ENCODE measurements at places on chromosomes 3 and 15.
A peak's percentile ranks its signal among the peaks of the same experiment; 100 is the strongest.

GRCh38 chr3:72346526-72346926 lies 501.7 kb downstream of the SHQ1 start:
- DNase-seq = no peak

- no peak for DNase-seq
Measured at GRCh38 chr3:184380185-184380626, 352 bp downstream of the CHRD start.

DNA sequence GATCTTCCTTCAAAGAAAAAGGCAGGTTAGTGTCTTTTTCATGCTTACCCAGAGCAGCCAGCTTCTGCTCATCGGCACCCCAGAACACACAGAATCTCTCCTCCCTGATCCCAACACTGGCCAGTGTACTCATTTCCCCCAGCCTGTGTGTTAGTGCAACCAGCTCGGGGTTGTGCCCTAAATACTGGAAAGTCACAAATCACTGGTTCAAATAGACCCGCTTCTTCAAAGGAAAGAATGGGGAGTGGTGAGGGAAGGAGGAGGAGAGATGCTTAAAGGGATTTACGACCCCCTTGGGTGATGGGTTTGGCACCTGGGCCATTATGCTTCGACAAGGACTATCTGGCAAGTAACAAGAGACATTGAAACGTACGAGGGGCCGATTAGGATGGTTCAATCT lies 114.0 kb downstream of the FOXB1 start:
- DNase-seq = no peak

GRCh38 chr15:40252141-40252437 lies 13.2 kb downstream of the PAK6 start:
- DNase-seq = no peak

GRCh38 chr3:80434366-80434765 lies 666.6 kb upstream of the ROBO1 start:
- DNase-seq = no peak

- DNase-seq = no peak
Measured at GRCh38 chr15:60531801-60532200, 52.9 kb upstream of the ICE2 start.

DNA sequence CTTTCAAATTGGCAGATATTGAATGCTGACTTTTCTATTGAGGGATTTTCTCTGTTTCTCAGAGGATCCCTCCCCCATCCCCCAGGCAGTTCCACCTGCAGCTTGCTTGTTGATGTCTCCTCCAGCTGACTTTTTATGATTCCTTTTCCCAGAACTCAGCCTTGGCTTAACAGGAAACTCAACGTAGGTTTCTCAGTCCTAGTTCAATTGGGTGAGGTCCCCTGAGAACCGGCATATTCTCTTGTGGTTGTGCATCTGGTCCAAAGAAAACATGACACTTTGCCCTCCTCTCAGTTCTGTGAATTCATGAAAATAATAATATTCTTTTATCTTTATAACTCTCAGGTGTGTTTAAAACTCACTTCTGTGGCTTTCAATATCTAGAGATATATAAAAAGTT lies 1222.1 kb downstream of the OTOL1 start:
- DNase-seq = no peak

DNA sequence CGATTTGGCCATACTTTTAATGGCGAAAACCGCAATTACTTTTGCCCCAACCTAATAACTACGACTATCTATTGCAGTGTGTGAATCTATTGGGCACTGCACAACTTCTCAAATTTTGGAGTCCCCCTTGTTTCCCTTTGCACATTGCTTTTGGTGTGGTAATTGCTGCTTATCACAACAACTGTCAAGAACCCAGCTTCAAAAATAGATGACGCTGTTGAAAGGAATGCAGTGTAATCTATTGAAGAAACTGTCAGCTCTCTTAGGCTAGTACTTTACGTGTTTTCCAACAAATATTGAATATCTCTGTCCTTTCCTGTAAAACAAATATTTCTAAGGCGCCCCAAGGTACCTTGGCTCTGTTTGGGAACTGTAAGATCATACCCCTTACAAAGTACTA lies 222.8 kb upstream of the UBE2E2 start:
- no peak for DNase-seq

GRCh38 chr3:69915726-69916125 lies 83.8 kb upstream of the SAMMSON start:
- DNase-seq = no peak

GRCh38 chr3:13866041-13866965 lies 13.6 kb downstream of the WNT7A start:
- no peak for DNase-seq

- no peak for DNase-seq
Measured at GRCh38 chr3:153052096-153052460, 109.9 kb upstream of the RAP2B start.

- DNase-seq = no peak
Measured at GRCh38 chr3:141405025-141405424, 36.7 kb downstream of the ZBTB38 start.

DNA sequence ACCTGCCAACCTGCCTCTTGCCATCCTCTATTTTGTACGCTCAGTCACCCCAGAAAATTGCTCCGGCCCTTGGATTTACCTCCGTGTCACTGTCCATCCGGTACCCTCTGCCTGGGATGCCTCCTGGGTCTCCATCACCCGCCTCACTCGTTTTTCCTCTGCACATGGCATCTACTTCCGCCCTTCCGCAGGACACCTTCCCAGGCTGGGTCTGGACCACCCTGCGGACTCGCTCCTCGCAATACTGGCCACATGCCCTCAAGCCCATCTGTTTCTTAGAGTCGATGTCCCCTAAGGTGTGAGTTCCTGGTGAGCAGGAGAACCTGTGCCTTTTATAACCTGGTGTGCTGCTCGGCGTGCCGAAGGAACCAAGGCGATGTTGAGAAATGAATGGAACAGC lies 58.5 kb downstream of the APBA2 start:
- DNase-seq = no peak

DNA sequence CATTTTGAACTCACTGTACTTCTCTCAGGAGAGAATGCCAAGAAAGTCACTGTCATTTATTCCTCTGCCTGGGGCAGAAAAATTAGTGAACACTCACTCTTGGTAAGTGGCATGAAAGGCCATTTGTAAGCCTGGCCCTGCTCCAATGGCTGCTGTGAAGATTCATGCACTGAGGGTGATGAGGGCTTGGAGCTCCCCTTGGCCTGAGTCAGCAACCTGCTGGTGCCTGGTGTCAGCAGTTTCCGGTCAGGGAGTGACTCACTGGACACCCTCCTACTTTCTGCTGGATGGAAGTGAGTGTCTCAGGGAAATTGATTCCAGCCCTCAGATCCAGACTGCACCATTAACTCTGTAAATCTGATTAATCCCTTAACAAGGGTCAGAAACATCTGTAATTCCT lies 37.6 kb downstream of the TRA2B start:
- DNase-seq = no peak

- DNase-seq = no peak
Measured at GRCh38 chr3:181493423-181493822, 218.3 kb upstream of the SOX2 start.

- peak; percentile 46 for DNase-seq
Measured at GRCh38 chr3:167882057-167882667, 146.6 kb downstream of the SERPINI1 start.

- no peak for DNase-seq
Measured at GRCh38 chr3:69353503-69353902, 32.4 kb downstream of the FRMD4B start.

- DNase-seq = no peak
Measured at GRCh38 chr3:58010562-58010961, 2.3 kb downstream of the FLNB start.

DNA sequence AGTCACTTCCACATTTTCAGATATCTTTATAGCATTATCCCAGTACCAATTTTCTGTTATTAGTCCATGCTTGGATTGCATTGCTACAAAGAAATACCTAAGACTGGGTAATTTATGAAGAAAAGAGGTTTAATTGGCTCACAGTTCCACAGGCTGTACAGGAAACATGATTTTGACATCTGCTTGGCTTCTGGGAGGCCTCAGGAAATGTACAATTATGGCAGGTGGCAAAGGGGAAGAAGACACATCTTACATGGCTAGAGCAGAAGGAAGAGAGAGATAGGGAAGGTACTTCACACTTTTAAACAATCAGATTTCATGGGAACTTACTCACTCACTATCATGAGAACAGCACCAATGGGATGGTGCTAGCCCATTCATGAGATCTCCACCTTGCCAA lies 172.3 kb upstream of the GPR149 start:
- DNase-seq = no peak

DNA sequence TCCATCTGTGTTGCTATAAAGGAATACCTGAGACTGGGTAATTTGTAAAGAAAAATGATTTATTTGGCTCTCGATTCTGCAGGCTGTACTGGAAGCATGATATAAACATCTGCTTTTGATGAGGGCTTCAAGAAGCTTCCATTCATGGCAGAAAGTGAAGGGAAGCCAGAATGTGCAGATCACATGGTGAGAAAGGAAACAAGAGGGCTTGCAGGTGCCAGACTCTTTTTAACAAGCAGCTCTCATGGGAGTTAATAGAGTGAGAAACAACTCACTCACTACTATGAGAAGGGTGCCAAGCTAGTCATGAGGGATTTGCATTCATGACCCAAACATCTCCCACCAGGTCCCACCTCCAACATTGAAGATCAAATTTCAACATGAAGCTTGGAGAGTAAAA lies 247.2 kb downstream of the ZIC4 start:
- no peak for DNase-seq

DNA sequence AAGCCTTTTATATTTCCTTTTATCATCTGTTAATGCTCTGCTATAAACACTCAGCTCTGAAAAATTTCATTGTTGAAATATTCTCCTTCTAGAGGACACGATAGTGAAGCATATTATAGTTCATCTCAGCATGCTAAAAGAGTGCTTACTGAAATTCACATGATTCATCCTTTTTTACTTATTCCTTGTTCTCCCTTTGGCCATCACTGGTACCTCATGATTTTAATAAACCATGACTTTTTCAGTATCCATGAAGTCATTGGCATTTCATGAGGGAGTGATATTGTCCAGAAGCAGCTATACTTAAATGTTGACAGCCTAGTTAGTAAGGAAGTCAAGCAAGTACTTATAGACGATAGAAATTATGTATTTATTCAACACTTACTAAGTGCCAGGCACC lies 112.7 kb downstream of the PROS1 start:
- no peak for DNase-seq

GRCh38 chr15:68518785-68519430 lies 59.9 kb upstream of the CORO2B start:
- DNase-seq = no peak

DNA sequence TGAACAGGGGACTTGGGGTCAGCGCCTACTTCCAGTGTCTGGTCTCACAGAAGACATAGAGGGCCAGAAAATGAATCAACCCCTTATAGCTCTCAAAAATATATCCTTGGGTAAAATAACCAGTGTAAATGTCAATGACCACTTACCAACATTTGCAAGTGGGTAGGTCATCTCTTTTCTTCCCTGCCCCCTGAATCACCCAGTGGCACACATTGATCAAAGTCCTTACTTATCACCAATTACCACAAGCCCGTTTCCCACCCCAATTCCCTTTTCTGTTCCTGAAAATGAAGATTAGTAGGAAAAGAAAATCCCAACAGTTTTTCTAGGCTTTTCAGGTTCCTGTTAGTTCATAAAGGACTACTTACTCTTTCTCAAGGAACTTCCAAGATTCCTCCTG lies 70.5 kb upstream of the HEG1 start:
- no peak for DNase-seq

DNA sequence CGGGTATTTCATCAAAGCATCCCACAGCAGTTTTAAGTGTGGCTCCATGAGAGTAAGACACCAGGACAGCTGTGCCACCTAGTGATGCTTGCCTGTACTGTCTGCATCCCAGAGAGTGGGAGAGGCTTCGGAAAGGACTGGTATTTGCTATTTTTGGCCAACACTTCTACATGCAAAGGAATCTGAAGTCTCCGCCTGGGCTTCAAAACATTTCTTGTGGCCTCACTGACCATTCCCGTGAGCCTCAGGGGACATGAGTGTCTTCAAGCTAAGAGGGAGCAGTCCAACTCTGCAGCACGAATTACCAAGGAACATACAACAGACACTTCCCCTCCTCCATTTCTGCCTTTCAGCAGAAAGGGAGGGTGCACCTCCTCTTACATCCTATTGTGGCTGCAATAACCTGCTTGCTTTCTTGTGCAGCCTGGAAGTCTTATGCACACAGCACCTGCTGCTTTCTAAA lies 177.5 kb downstream of the RORA start:
- DNase-seq = no peak

GRCh38 chr15:100096700-100097099 lies 245.1 kb downstream of the ADAMTS17 start:
- DNase-seq = no peak

DNA sequence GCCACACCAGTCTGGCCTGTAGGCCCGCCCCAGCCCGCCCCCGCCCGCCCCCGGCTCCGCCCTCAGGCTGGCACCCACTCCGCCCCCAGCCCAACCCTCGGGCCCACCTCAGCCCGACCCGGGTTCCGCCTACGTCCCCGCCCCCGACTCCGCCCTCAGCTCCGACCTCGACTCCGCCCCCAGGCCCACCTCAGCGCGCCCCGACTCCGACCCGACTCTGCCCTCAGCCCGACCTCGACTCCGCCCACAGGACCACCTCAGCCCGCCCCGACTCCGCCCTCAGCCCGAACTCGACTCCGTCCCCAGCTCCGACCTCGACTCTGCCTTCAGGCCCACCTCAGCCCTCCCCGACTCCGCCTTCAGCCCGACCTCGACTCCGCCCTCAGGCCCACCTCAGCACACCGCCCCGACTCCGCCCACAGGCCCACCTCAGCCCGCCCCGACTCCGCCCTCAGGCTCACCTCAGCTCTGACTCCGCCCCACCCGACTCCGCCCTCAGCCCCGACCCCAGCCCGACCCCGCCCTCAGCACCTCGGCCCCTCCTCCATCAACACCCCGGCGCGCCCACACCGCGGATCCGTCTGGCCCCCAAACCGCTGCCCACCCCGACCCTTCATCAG lies at the start of gene RAB43:
Gene RAB43, minus strand, starts transcription at position 13 of the 620 bp plus-strand sequence. CDS start 315 bp downstream, outside the sequence.
- DNase-seq = no peak

DNA sequence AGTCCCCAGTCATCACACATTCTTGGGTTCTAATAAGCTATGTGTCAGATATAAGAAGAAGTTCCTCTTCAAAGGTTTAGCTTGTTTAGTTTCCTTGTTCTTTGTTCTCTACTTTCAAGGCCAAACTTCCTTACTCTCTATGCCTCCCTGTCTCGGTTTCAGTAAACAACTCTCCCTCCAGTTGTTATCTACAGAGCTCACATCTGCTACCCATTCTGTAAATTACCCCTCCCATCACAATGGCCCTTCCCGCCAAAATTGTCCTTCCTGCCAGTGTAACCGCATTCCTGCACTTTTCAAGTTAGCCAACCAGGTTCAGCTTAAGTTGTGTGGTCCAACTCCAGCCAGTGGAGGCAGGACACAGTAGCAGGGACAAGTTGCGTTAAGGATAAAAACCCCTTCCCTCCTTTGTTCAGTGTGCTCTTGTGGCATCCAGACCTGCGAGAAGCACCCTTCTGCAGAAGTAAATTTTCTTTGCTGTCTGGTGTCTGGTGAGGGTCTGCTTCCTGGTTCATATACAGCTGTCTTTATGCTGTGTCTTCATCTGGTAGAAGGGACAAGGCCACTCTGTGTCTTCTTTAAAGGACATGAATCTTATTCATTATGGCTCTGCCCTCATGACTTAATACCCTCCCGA lies 342.1 kb upstream of the GRM7 start:
- DNase-seq = no peak
